ENCODE measurements at places on chromosomes 13 and 19.
A peak's percentile ranks its signal among the peaks of the same experiment; 100 is the strongest.

- DNase-seq = no peak
Observed at GRCh38 chr13:33186861-33187291, 98.7 kb downstream of the STARD13 start.

- DNase-seq = no peak
Observed at GRCh38 chr13:29484236-29484635, 111.3 kb downstream of the SLC7A1 start.

DNA sequence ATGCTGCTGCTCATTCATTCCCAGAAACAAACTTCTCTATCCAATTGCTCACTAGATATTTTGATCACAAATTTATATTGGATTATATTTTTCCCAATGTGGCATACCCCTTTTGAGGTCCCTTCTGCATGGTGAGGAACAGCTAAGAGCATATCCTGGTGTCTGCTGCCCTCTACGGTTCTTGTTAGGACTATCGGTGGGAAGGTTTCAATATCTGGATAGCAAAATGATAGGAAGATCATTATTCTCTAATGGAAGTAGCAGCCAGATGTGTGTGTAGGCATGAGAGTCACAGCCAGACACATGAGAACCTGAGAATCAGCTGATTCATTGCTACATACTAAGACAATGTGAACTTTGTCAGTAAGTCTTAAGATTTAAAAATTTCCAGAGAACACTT is 1422.4 kb upstream of the MIR17HG start:
- DNase-seq = peak; percentile 42

DNA sequence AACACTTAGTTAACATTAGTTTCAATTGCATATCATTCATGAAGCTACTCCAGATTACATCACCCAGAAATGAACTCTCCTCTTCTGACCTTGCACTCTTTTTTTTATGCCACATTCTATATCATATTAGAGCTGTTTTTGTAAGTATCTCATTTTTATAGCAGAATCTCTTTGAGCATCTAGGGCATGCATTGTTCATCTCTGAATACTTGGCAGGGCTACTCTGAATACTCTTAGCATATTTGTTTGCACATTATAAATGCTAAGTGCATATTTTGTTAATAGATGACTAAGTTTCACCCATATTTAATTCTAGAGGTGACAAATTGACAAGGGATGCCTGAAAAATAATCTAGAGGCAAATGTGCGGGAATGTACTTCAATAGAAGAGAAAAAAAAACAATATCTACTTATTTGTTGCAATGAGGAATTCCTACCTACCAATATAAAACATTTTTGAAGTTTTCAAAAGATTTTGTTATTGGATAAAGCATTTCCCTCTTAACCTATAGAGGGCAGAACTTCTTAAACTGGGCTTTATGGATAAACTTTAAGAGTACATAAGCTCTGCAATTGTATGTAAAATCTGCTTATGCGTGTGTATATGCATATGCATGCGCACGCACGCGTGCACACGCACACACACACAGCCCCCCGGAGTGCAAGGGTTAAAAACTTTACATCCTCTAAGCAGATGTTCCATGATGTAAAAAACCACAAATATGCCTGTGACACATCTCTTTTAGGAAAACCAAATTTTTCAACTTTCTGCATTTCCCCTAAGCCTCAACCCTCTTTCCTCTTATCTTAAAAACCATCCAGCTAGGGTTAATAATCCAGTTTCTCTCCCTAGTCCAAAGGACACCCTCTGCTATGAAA is 73.0 kb upstream of the OXGR1 start:
- DNase-seq = peak; percentile 68

DNA sequence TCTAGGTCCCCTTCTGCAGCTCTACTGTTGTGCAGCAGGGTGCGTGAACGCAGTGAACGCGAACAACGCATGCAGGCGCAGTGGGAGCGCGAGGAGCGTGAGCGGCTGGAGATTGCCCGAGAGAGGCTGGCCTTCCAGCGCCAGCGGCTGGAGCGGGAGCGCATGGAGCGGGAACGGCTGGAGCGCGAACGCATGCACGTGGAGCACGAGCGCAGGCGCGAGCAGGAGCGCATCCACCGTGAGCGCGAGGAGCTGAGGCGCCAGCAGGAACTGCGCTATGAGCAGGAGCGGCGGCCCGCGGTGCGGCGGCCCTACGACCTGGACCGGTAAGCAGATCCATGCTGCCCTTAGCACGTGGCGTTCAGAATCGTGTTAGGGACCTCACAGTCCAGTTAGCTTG is 18.8 kb downstream of the MICOS13 start:
- no peak for DNase-seq
